ENCODE measurements at places on chromosomes 3 and 15.

DNA sequence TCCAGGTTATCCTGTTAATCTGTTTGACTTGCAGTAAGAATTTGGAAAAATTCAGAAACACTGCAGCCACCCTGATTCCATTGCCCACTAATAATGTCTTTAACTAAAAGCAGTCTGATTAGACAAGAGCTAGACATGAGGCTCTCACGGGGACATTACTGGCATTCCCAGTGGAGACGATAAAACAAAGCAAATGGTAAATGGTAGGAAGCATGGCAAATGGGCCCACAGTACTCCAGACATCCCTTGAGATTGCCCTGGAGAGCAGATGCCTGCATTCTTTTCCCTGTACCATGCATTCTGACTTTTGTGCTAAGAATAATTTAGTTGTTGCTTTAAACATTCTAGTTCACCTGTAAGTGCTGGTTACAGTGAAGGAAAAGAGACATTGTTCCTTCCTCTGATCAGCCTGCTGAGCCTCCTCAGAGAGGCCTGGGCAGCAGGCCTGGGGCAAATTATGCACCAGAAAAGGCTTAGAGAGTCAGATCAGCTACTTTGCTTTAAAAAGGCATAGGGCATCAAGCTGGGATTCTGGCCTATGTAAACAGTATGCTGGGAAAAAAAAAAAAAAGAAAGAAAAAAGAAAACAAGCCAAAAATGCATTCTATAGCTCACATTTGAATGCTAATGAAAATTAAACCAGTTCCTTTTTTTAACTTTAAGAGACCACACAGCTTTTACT is 204.6 kb downstream of the GABRG3 start:
- DNase-seq, result no peak

GRCh38 chr15:100712226-100712625 is 109.8 kb downstream of the ASB7 start:
- no peak for DNase-seq

- no peak for DNase-seq
Measured at GRCh38 chr3:141542989-141543388, 56.2 kb downstream of the RASA2 start.

DNA sequence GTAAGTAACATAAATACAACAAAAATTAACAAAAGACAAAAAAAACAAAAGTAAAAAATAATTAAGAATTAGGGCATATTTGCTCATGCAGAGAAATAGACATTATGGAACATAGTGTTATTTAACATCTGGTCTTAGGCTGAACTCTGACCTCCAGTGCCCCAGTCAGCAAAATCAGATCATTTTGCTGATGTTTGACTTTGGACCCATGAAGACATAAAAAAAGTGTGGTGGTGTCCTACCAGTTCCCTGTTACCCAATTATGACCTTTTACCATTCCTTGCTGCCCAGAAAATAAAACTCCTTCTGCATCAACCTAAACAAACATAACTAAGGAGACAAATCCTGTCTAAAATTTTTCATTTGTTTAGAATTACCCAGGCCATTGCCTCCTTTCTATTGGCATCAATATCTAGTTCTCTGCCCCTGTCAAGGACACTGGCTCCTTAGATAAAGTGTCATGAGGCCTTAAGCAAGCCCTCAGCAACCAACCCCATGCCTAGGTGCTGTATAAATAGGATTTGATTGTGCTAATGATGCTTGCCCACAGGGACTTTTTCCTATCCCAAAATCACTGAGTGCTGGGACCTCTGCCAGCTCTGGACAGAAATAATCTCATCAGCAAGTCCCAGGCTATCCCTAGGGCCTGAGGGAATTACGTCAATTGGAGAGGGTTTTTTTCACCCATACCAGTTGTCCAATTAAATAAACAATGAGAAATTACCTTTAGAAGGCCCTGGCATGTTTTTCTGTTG is 334.5 kb upstream of the UMPS start:
- no peak for DNase-seq

GRCh38 chr3:36729204-36730056 is 34.9 kb downstream of the DCLK3 start:
- no peak for DNase-seq

- no peak for DNase-seq
Measured at GRCh38 chr3:20182206-20182605, 3.8 kb downstream of the SGO1 start.

DNA sequence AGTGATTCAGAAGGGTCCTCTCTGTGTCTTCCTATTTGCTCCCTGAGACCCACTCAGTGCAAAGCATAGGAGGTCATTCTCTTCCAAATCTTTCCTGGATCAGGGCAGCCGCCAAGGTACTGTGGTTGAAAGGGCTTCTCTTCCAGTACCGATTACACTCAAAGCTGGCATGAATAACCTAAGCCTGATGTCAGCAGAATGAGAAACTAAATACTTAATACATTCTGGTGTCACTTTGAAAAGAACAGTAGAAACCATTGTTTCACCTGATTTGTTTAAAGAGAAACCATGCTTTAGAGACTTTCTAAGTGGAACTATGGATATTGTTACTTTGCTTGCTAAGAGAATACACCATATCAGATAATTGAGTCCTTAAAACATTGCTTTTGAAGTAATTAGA is 50.2 kb downstream of the PDHB start:
- DNase-seq, result no peak

DNA sequence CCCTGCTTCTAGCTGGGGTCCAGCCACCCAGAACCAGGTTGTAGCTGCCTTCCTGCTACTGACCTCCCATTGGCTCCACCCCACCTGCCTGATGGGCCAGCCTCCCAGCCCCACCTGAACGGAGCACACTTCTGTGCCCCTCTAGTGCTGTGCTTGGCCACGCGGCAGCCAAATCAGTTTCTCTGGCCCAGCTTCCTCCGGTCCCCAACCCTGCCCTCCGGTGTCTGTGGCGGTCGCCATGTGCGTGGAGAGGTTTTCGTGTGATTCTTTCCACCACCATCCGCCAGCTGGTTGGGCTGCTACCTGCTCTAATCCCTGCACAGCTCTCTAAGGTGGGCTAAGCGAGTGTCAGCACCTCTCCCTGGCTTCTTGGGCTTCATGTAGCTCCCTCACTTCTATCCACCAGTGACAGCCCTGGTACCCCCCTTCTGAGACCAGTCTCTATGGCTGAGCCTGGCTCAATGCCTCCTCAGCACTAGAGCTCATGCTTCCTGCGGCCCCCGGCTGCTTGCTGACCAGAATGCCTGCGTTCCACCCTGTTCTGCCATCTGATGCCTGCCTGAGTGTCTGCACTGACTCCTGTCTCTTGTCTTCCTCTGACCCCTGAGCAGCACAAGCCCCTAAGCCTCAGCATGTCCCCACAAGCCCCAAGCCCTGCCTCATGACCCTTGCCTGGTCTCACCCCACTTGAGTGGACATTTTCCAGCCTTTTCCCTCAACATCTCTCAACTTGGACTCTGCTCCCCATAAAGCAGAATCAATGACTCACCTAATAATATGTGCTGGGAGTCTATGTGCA is 23.2 kb upstream of the MAGEF1 start:
- no peak for DNase-seq

- DNase-seq, result no peak
Measured at GRCh38 chr3:134640872-134641470, 9.9 kb downstream of the KY start.

DNA sequence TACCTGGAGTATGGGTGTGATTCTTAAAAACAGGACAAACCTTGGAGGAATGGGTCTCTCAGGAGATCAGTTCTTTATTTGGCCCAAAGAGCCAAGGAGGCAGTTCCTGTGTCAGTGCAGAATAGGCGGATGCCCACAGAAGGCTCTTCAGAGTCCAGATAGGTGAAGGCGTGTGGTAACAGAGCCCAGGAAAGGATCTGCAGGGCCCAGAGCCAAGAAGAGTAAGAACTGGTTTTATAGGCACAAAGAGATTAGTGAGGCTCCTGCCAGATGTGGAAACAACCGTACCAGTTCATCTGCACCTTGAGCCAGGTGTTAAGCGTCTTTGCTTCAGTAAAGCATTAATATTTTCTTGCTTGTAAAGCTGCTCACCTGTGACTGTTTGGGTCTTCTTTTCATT is 140.1 kb upstream of the BFSP2 start:
- DNase-seq, result no peak

DNA sequence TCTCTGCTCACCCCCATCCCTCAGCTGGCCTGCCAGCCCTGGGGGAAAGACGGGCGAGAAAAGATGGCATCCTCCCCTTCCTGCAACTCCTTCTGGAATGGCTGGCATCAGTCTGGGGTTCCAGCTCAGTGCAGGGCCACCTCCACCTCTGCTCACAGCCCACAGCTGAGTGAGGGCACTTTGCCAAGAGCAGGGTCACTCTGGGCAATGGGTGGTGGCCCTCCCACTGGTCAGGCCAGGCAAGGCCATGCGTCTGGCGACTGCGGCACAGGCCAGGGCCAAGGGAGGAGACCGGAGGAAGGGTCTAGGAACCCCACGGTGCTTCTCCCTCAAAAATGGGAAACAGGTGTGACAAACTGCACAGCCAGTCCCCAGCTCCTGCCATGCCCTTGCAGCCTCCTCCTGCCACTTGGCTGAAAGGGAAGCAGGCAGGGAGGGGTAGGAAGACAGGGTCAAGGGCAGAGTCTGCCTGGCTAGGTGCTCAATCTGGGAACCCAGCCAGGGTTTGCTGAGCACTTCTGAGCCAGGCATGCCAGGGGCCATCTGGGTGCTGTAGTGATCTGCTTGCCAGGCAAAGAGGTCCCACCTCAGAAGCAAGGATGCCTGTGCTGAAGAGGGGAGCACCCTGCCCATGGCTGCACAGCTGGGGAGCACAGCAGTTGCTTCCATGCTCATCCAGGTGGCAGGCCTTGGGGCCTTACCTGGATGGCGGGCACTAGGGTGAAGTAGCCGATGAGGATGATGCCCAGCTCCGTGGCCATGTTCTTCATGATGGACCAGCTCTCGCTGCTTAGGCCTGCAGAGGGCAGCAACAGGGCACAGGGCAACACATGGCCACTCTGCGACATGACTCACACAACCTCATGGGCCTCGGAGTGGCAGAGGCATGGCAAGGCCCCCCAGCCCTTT is 41.2 kb downstream of the PTPN23 start:
- DNase-seq, result peak; percentile 21

DNA sequence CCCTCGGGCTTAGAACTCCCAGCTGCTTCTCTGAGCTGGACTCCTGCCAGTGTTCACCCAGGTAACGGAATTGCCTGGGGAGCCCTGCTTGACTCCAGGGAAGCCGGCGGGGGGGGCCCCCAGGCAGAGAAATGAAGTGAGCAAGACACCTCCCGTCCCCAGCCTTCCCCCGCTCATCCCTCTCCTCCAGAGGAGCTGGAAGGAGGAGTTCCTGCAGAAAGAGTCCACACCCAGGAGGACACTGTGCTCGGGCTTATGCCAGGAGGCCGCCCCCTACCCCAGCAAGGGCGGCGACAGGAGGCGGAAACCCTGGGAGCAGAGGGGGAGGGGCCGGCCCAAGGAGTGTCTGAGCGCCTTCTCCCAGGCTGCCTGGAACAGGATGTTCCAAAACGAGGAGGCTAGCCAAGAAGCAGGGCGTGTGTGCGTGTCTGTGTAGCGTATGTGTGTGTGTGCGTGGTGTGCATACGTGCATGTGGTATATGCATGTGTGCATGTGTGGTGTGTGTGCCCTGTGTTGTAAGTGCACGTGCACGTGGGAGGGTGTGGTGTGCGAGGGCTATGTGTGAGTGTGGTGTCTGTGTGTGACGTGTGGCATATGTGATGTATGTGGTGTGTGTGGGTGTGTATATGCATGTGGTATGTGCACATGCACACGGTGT is 511.3 kb downstream of the SHQ1 start:
- DNase-seq, result no peak

DNA sequence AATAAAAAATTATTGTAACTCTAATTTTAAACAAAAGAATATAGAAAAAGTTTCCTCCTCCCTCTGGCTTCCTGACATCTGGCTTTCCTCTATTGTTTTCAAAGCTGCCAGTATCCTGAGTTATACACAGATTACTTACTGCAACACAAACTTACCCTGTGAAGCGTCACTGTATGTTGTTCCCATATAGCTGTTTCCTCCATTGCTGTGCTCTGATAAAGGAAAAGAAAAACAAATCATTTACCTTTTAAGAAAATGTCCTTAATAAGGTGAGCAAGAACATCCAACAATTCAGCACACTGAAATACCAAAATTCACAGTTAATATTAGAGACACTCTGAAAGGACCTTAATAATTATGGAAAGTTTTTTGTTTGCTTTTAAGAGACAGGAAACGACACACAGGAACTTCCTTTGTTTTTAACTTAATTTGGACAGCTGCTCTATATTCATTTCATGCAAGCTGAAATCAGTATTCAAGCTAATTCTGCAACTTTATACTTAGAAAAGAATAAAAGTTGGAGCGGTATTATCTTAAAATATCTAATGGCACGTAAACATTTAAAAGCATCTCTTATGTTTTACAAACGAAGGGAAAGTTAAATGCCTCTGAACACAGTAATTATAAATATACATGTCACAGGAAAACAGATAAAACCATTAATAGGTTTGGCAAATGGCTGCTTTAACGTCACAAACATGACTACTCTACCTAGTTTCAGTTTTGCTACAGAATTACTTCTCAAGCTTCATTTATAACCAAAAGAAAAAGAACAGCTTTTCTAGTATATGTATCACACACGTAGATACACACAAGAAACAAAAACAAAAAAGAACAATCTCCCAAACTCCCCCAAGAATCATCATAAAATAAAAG is 21.5 kb downstream of the TJP1 start:
- no peak for DNase-seq

- no peak for DNase-seq
Measured at GRCh38 chr3:63383040-63383439, 104.9 kb downstream of the SYNPR start.

DNA sequence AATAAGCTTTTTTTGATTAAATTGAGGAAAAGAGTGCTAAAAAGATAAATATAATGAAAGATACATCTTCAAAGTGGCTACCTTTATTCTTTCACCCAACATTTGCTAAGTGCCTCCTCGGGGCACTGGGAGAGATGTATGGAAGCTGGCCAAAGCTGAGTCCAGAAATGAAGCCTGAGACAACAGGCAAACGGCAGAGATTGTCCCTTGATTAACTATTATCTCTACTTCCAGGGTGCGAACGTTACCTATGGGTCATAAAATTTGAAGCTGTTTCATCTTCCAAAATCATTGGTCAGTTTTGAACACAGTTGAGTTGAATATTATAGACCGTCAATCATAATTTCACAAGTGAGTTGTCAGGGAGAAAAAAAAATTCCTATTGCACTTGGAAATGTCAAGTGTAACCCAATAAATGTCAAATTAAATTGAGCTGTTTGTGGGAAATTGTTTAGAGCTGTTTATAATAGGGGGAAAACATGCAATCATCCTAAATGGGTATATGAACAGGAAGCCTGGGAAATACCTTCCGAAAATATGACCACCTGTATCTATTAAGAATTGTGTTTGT is 73.9 kb downstream of the SUCLG2 start:
- DNase-seq, result no peak

DNA sequence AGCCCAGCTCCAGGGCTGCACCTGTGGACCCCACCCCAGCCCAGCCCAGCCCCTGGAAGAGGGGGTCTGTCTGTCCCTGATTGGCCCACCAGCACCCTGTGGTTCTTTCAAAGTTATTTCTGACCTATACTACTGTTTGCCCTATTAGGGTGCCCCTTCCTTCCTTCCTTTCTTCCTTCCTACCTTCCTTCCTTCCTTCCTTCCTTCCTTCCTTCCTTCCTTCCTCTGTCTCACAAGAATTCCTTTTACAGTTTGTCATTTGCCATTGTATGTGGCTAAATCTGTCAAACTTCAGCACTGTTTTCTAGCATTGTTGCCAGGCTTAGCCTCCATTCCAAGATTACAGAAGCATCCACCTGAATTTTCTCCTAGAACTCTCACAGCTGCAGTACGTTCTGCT is 66.9 kb downstream of the KLF15 start:
- no peak for DNase-seq

Data from stimulated activated CD4-positive, alpha-beta T cell treated with anti-CD3 and anti-CD28 coated beads, Interleukin-2, amount 100 ng/mL, for 48 hours (primary cell).